NCI-H82 (cell line): ENCODE measurements at places on chromosomes 13 and 19.

DNA sequence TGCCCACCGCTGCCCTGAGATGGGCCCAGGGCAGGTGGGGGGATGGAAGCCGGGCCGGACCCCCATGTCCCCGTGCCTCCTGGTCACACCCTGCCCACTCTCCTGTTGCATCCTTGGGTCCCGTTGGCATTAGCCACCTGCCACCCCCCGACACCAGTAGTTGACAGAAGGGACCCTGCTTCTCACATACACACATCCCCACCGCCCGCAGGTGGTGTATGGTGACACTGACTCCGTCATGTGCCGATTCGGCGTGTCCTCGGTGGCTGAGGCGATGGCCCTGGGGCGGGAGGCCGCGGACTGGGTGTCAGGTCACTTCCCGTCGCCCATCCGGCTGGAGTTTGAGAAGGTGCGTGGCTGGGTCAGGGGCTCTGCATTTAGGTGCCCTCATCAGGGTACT lies 5.2 kb upstream of the SPIB start:
- no peak for DNase-seq

- peak; percentile 35 for DNase-seq
Observed at GRCh38 chr19:48779636-48780035, 24.3 kb downstream of the FGF21 start.

DNA sequence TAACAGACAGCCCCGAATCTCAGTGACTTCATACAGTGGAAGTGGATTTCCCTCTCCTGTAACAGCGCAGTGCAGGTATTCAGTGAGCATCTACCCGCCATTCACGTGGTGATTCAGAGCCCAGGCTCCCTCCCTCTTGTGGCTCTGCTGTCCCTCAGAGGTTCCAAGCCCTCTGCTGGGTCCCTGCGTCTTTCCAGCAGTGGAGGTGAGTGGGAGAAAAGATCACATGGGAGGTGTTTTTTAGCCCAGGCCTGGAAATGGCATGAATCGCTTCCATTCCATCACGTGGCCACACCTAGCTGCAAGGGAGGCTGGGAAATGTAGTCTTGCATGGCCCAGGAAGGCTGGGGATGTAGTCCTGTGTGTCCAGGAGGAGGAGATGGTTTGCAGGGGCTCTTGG lies 61.4 kb downstream of the DPF1 start:
- DNase-seq: no peak

DNA sequence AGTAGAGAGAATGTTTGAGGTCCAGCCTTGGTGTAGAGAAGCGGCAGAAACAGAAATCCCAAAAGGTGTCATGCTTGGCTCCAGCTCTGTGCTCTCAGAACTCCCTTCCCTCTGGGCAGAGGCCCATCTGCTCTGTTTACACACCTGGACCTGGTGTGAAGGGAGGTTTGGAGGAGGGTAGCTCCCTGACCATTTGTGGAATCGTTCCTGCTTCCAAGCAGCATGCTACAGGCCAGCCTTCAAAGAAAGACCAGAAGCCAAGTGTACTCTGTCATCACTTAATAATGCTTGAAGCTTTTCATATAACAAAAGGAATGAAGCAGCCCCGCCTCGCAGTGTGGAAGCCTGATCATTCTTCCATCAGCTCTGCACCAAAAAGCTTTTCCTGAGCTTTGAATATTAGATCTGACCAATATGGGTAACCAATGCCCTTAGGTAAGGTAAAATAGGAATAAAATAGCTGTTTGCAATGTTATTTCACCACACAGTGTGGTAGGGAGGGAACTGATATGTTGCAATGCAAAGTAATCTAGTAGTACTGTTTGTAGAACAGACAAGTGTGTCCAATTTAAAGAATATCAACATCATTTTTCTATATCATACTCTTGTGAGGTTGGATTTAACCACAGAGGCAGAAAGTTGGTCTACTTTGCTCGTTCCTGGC lies 63.3 kb downstream of the ZIC5 start:
- no peak for DNase-seq

GRCh38 chr19:44744871-44745332 lies 3.6 kb upstream of the BCL3 start:
- no peak for DNase-seq

GRCh38 chr13:104382951-104383350 lies 1316.7 kb upstream of the SLC10A2 start:
- DNase-seq: no peak

DNA sequence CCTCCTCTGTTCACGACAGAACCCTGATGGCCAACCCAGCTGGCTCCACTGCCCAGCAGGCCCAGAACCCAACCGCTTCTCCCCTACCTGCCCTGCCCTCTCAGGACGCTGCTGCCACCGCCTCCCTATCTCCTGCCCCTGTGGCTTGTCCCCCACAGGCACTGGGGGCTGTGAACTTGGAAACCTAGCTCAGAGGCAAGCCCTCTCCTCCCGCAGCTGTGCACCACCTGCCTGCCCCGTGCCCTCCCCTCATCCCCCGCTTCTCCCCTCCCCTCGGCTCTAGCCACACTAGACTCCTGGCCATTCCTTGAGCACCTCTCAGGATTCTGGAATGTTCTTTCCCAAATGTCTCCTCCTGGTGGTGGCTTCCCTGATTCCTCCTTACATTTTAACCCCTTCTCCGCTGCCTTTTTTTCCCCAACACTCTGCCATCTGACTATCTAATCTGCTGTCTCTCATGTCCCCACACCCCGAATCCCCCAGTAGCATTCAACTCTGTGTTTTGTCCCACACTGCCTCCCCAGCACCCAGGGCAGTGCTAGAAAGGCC lies 6.7 kb downstream of the NANOS3 start:
- peak; percentile 52 for DNase-seq

GRCh38 chr13:100767192-100767591 lies 92.6 kb upstream of the TMTC4 start:
- no peak for DNase-seq
